ENCODE measurements at places on chromosomes 11 and 22.

DNA sequence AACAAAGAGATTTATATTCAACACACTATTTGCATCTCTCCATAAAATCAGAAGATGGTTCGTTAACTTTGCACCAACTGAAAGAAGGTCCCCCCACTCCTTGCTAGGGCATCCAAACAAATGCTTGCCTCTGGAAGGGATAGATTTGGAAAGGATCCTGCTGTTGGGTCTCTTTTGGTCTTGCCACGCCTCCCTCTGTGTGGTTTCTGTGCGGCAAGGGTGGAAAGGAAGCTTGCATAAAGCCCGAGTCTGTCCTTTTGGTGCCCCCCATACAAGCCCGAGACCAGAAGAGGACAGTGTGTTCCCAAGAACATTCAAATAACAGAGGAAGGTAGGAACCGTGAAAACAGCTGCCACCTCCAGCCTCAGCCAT is 15.1 kb downstream of the SCGB1A1 start:
- no peak for DNase-seq

DNA sequence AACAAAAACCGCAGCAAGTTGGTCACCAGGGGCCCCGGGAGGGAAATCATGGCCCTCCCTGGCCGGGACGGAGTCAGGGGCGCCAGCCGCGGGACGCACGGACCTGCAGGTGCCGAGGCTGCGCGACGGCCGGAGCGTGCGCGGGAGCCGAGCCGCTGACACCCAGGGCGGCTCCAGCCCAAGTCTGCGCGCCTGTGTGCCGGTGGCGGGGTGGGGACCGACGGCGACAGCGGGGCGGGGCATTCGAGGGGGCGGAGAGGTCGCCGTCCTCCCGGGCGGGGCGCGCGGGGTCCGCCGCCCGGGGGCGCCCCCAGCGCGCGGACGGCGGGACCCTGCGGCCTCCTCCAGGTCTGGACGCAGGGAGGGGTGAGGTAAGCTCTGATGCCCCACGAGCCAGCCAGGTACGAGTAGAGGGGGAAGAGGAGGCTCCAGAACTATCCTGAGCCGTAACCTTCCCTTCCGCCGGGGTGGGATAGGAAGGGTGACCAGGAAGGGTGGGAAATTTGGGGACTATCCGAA is at the start of gene ESAM:
Gene ESAM (minus strand): TSS at position 186 of the 519 bp plus-strand sequence. CDS start 136 bp downstream, at position 50.
- no peak for DNase-seq

DNA sequence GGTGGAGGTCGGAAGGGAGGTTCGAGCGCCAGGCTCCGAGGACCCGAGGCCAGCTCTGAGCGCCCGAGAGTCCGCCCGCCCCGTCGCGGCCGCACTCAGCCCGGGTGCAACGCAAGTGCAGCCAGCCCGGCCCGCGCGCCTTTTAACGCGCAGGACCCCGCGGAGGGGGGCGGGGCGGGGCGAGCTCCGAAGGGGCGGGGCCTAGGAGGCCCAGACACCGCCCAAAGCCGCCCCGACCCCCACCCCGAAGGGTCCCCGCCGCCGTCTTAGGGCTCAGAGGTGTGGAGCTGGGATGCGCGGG is at the start of gene PHOX2A:
Gene PHOX2A (minus strand): TSS at position 117 of the 301 bp plus-strand sequence. CDS start 172 bp downstream, outside the sequence.
- no peak for DNase-seq

DNA sequence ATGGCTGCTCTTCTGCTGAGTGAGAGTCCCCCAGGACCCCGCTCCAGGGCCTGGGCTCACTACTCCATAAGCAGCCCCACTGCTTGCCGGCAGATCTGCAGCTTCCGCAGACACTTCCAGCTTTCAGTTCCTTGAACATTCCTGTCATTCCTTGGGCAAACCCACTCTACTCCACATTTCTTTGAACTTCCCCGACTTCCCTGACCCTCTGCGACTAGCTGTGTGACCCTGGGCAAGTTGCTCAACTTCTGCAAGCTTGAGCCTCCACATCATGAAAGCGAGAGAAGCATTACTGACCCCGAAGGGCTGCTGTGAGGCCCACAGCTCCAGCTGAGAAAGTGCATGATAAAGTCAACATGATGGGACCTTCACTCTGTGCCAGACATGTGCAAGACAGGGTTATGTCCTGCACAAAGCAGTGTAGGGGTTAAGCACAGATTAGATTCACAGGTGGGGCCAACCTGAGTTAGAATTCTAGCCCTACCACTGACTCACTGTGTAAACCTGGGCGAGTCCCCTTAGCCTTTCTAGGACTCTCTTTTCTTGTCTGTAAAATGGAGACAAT is 51.8 kb downstream of the THAP12 start:
- DNase-seq, result peak; percentile 78

DNA sequence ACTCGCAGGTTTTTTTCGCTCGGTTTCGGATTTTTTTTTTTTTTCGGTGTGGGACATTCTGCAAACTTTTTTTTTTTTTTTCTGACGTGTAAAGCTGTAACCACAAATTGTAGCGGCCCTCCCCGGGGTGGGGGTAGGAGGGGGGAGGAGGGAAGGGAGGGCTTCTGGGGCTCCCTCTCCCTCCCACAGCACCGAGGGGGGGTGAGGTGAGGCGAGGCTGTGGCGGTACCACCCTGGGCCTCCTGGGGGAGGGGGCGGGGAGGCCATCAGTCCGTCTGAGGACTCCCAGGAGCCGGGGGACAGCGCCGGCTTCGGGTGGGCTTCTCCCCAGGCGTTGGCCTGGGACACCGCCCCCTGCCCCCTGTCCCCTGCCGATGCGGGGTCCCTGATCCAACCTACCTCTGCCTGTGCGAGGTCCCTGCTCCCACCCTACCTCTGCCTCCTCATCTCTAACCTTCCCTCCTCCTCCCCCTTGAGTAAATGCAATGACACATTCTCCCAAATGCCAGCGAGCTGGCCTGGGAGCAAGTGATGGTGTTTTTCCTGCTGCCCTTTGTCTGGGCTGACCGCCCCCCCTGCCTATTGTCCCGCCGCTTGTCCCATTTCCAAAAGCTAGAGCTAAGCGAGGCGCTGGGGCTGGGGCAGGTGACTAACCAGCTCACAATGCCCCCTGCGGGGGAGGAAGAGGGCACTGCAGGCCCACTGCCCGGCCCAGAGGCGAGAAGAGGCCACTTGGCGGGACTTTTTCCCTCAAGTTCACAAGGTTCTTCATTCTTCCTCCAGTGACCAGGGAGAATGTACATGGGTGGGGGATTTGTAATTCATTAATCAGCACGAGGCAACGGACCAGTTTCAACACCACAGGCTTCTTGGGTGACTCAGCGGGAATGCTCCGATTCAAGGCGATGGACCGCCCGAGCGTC is 511 bp upstream of the CLCF1 start:
- DNase-seq, result peak; percentile 99

GRCh38 chr22:40443732-40444131 is 73.3 kb downstream of the SGSM3 start:
- no peak for DNase-seq

DNA sequence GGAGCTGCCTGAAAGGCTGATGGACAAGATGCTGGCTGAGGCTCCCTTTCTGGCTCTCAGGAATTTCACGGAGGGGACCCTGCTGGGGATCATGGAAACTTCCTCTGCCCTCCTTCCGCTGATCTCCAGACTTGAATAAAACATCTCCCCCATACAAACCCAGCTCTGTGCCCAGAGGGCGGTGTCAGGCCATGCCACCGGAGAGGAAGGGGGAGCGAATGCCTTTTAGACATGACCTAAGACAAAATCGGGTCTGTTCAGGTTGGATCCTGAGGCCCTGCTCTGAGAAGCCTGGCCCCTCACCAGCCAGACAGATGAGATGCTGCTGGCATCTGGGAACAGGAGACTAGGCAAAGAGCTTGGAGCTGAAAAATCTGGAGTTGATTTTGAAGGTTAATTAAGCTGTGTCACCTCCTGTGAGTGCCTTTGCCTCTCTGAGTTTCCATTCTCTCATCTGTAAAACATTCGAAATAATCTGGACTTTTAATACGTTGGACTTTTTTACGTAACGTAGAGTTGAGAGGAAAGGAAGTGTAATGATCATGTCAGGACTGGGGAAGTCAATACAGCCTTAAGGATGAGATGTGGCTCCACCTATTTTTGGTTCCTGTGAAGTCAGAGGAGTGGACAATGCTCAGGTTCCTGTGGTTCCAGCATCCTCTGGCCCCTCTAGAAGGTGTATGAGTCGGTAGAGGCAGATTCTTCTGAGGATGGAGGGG is 163.6 kb downstream of the ST3GAL4 start:
- no peak for DNase-seq

DNA sequence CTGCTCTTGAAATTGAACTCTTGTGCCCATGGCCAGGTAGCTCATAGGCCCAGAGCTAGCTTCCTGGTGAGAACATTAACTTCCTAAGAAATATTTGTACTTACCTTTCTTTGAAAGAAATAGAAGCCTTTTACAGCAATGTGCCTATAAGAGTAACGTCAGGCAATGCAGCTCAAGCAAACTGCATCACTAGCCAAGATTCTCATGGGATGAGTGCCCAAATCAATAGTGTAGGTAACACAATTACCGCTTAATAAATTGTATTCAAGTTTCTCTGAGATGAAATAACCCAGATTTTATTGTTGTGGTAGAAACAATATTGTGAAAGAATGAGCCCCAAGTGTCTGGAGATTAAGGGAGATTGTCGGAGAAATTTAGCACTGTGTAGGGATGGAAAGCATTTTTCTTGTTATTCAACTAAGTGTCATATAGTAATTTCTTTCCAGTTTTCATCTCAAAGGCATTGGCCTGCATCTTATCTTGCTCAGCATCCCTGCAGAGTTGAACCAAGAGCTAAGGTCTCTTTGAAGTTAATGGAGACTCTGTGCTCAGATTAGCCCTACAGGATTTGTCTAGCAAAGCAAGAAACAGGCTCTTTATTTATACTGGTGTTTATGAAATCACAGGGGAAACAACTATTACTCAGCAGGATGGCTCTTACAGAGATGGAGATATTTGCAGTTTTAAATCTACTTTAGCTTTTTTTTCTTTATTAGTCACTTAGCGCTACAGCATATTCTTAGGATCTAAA is 321.0 kb upstream of the PDGFD start:
- DNase-seq, result no peak

DNA sequence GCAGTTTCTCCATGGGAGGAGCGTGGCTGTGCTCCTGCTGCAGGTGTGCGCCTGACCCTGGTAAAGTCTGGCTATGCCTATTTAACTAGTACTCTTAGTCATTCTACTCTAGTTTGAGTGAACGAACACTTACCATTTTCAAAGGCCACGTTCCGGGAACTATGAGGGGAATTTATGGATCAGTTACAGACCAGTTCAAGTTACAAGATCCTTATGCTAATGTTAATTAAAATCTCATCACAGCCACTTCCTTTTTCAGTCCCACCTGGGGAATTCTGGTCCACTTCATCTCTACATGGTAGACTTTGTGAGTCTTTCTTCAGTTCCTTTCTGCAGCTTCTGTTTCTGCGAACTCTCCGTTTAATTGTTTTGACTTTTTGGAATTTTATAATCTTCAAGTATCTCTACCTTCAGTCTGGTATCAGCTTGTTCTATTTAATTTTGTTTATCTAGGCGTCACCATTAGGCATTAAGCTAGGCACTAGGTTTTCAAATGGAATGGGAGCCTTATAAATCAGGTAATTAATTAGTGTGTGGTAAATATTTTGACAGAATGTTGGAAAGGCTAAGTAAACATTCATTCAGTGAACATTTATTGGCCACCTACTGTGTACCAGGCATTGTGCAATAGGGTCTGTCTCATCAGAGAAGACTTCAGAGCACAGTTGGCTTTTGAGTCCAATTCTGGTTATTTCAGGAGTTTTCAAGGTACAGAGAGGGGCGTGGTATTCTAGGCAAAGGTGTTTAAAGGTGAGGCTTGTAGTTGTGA is 78.9 kb downstream of the GRK3 start:
- DNase-seq, result no peak

DNA sequence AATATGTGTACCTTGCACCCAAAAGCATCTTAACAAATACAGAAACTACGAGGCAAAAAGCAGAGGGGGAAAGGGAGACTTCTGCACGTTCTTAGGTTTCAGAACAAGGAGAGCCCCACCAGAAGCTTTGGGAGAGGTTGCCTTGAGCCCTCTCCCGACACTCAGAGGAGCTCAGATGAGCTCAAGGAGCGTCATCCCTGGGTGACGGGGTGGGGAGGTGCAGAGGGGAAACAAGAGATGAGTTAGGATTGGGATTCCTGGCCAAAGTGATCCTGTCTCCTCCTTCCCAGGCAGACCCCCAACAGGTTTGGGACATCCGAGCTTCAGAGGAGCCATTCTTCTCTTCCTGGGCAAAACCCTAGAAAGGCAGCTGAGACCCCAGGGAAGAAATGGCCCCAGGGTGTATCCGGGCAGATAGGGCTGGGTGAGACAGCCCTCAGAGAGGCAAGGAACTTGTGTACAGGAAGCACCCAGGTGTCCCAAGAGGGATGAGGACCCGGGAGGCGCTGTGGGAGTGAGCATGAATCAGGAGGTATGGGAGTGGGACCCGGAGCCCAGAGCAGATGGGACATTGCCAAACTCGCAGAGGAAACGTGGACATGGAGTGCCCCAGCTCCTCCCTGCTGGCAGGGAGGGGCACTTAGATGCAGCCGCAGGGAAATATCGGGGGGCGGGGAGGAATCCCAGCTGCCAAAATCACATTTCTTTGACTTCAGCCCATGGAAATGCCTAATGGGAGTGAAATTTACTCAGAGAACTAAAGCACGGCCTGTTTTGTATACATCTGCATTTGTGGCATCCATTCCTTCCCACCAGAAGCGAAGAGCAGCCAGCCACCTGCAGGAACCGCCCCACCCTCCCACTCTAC is 12.4 kb downstream of the C1QTNF6 start:
- DNase-seq, result no peak

DNA sequence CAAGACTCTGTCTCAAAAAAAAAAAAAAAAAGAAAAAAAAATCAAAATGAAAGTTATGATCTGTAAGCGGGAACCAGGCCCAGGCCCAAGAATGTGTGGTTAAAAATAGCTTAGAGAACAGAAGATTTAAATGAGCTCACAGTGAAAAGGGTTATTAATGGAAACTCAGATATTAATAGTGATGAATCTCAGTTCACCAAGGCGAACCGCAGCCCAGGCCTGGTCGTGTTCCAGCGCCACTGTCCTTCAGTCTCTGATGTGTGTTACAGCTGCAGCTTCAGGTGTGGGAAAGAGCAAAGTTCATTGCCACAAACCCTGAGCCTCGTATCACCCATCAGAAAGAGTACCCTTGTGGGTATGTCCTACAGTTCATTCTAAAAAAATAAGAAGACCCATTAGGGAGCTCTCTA is 107.1 kb downstream of the GAB2 start:
- no peak for DNase-seq

DNA sequence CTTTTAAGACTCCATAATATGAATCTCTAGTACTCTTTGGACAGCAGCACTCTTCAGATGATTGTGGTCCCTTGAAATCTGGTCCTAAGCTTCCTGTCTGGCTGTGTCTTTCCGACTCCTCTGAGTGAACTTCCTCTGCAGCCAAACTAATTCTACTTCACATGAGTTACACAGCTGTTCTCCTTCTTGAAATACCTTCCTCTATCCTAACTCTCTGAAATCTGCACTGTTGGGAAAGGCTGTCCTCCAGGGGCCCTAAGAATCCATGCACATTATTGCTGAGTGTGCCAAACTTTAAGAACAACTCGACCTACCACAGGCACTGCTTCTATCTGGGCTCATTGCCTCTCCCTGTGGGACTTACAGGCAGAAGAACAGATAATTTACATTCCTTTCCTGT is 217.3 kb upstream of the ARHGAP42 start:
- DNase-seq, result no peak

Data from EL (cell line).